KBM-7 (cell line): ENCODE measurements at places on chromosomes 6 and 20.

GRCh38 chr6:100704961-100705360 is 176.2 kb downstream of the ASCC3 start:
- DNase-seq, result no peak

DNA sequence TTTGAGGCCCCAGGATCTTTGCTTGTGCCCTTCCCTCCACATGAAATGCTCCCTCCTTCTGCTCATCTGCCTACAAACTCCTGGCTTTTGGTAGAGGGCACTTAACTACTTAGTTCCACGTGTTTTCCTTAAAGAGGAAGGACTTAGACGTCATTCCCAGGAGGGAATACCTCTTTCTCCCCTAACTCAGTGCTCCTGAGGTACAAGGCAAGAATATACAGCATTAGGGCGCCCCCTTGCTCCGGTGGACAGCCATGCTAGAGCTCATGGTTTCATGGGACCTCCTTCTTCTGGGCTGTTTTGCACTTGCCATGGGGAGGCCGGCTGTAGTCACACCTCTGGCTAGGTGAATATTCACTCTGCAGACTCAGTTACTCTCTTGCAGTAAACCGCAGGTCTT is 93.8 kb upstream of the LY86 start:
- peak; percentile 60 for DNase-seq

DNA sequence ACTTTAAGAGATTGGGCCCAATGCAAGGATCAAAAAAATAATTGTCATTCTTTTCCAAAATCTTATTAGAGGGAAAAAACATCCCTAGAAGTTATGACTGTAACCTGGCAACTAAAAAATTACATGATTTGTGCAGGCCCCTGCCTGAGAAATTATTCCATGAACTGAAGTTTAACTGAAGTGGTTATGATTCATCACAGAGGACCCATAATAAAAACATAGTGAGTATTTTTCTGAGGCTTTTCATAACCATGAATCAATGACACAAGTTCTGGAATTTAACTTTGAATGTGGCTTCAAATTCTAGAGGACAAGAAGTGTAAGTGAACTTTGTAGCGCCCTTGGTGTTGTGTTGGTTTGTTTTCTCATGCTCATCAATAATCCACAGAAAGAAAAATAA is 31.1 kb upstream of the CARMIL1 start:
- DNase-seq, result no peak

DNA sequence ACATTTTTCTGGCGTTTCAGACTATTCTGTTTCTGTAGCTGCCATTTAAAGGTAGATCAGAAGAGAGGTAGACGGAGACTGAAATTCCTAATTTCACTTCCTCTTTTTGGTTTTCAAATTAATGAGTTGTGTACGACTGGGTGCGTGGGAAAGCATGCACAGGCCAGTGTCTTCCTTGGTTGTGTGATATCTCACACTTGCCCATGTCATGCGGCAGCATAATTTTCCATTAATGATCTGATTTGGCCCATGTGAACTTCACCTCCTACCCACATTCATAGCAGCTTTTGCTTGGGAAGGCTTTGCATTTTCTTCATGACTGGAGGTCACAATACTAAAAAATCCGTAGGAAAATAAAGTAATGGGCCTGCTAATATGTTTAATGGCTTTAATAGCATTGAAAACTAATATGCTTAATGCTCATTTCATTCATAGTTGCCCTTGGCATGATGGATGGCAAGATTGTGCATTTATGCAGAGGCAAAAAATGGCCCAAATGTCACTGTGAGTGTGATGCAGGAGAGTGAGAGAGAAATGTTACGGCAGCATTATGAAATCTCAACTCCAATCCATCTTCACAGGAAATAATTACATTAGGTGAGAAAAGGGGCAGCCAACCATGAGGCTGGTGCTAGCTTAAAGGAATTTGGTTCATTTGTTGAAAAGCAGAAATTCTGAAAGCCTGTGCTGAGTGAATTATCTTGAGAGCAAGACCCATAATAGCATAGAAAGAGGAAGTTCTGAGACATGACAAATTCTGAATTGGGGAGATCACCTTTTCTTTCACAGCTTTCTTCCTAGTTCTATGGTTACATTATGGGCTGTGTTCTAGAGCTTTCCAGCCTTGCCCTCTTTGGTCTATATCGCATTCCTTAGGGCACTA is 69.0 kb upstream of the UST start:
- peak; percentile 90 for DNase-seq

DNA sequence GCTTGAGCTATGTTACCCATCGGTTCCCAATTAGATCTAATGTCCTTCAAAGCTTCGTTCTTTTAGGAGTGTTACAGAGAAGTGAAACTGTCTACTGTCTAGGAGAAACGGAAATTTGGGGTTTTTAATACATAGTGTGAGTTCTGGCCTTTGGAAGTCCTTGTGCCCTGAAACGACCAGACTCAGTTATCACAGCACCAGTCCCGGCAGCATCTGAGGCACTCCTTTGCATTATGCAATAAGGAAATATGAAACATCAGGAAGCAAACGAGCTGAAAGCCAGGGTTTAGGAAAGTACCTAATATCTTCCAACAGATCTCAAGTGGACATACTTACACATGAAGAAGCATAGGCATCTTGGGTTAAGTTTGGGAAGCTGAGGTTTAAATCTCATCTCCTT is 61.8 kb upstream of the ADGRF1 start:
- no peak for DNase-seq

DNA sequence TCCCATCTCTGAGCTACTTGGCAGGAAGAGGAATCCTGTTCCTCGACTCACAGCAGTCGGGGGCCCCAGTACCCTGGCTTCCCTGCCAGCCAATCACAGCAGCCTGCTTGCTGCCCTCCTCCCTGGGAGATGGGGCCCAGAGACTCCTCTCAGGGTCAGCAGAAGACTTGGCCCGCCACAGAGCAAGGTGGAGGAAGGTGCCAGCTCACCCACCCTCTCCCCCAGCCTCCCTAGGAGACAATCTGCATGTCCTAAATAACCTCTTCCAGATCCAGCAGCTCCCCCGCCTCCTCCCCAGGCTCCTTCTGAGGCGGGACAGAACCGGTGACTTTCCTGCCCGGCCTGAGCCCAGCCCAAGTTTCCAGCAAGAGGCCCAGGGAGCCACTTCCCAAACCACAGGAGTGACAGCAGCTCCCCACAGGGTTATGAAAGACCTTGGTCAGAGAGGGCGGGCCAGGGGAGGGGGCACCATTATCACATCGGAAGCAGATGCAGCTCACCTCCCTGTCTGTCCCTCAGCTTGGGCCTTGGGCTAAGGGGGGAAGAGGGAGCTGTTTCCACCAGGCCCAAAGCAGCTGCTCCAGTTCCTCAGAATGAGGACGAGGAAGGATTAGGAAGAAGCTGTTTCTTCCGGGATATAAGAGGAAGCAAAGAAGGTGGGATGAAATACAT is 2.3 kb downstream of the CCND3 start:
- DNase-seq, result peak; percentile 97

DNA sequence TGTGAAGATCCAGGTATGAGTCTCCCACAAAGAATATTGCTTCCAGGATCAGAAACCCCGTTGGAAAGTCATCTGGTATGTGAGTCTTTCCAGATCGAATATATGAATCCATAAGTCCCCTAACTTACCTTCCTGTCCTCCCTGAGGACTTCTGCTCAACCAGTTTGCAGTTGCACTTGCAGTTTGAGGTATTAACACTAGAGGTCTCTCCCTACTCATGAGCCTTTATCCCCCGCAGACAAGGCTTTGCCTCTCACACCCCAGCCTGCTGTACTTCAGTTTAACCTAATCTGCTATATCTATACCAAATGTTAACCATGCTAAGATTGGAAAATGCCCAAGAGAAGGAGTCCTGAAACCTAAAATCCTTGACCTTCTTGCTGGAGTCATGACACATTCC is 135.3 kb upstream of the DEFB112 start:
- DNase-seq, result peak; percentile 11

GRCh38 chr6:148520109-148520841 is 177.6 kb downstream of the SASH1 start:
- peak; percentile 67 for DNase-seq

GRCh38 chr6:2626401-2626800 is 124.3 kb downstream of the MYLK4 start:
- no peak for DNase-seq

DNA sequence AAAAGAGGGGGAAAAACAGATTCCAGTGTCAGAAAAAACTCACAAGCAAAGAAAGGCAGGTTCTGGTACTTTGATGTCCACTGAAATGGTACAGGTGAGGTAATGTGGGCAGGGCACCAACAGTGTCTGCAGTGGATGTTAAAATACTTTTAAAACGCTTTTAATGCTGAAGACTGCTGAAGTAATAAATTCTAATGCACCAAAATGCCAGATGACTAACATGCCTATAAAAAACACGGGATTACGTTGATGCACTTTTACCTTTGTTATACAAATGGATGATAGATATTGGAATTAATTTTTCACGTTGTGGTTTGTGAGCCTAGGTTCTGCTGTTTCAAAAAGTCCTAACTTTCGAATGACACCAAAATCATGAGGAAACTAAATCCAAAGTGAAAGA is 83.3 kb downstream of the TINAG start:
- no peak for DNase-seq

GRCh38 chr20:35006531-35006971 is 50.9 kb downstream of the MYH7B start:
- DNase-seq, result no peak

DNA sequence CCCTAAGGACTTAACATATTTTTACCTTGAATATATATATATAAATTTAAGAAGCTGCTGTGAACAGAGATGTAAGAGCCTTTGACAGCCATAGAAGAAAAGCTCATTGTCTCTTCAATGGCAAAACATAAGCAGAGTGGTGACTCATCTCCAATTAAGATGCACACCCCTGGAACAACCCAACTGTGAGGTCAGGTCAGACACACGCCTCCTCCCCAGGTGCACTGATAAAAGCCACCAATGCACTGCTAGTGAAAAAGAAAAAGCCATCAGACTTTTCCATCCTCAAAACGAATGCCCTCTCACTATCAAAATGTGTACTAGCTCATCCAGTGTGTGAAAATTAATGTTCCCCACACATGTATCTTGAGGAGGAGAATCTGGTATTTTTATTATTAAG is 100.1 kb downstream of the SMLR1 start:
- no peak for DNase-seq

- peak; percentile 57 for DNase-seq
Measured at GRCh38 chr6:26328265-26328844, 36.6 kb upstream of the BTN3A2 start.

DNA sequence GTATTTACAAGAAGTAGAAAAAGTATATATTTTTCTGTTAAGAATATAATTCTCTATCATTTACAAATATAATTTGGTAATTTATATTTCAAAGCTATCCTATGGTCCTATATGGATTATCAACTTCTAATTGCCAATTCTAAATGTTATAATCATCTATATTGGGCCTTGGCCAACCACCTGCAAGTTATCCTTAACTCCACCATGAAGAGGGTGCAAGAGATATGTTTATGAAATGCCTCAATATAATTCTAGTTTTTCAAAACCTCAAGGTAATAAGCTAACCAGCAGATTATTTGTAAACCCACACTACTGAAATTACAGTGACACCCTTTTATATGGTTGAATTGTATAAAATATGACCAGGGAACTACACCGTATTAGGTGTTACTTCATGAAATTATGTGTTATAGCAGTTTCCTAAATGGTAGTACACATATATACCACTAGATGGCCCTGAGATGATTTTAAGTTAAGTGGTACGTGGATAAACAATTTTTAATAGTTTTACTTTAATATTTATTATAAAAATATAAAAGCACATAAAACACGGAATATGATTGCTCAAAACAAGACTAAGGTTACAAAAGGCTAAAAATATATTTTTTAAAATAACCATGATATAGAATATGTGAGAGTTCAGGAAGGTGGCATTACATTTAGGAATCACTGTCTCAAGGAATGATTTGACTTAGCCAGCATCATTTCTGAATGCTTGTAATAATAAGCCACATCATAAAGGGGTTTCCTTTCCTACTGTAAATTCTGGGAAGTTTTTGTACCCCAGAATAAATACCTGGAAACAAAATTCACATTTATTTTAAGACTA is 9.8 kb upstream of the PNISR start:
- peak; percentile 41 for DNase-seq

DNA sequence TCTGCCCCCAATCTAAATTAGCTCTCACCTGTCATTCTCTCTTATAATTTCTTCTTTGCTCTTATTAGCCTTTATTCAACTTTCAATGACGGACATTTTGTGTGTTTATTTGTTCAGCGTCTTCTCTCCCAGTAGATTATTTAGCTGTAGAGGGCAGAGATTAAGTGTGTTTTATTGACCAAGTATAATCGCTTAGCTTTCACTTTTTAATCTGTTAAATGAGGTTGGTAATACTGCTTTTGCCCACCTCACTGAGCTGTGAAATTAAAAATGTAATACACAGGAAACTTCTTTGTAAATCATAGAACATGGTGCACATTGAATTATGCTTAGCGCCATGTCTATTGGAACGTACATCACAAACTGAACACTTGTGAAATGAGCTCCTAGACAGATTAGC is 3.5 kb upstream of the CCN6 start:
- no peak for DNase-seq

- peak; percentile 35 for DNase-seq
Measured at GRCh38 chr20:1494436-1494835, 3.2 kb upstream of the SIRPB2 start.
